ENCODE measurements at places on chromosomes 4 and X. TPM values are rescaled to one million over a fixed set of nuclear protein-coding genes. Genes with fewer than 3 reads are reported as not detected.

Gene FATE1
- not detected for total RNA-seq

Gene HDAC8
- total RNA-seq = 21.7 TPM

Gene COL25A1
- not detected for total RNA-seq

Gene TEX13C
- total RNA-seq = not detected

Gene GAGE13
- not detected for total RNA-seq

- no peak for DNase-seq
These were observed 136.6 kb upstream of the SPRY1 start for GRCh38 chr4:123259676-123260646.

DNA sequence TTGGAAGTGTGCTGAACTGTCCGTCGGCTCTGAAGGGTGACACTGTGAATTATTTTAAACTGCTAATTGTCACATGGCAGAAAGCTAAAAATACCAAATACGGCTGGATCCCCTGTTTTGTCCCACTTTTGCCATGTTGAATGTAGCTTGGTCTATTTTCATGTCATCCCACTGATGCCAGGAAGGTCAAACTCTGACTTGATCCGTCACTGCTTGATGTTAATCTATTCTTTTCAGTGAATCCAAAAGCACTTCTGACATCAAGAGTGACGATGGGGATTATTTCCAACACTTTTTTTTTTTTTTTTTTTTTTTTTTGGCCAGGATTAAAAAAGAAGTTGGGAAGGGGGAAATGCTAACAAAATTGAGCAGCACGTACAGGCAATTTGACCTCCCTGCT is 734.6 kb upstream of the TENM3 start:
- DNase-seq = no peak

DNA sequence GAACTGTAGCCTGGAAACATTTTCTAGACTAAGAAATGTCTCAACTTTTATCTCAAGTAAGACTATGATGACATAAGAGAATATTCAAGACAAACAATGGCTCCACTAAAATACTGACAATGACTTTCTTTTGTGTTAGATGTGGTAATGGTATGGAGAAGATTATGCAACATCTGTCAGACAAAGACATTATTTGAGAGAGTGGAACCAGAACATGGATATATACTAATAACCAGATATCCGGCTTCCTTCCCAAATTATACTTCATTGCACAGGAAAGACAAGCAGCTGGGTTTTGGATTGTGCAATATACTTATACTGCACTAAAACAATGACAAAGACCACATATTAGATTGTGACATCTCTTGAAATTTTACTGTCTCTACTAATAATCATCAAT is 290.8 kb upstream of the GIMD1 start:
- no peak for DNase-seq

GRCh38 chr4:1761130-1761689 is 31.9 kb upstream of the FGFR3 start:
- DNase-seq = no peak

DNA sequence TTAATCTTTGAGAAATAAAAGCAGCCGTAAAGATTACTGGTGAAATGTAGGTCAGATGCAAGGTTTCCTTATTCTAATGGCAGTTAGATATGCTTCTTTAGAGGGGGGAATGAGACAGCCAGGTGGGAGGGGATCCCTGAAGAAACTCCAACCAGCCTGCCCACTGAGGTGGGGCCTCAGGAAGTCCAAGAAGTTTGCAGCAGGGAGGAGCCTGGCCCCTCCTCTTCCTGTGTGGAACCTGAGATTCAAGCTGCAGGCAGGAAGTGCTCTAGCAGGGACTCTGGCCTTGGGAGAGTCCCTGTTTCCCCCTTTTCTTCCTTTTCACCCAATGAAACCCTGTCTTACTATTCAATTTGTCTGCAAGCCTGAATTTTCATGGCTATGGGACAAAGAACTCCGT is 101.4 kb upstream of the SLITRK2 start:
- DNase-seq = no peak

Measured in CD4-positive, CD25-positive, alpha-beta regulatory T cell (primary cell).